ENCODE measurements at places on chromosomes 4 and X.
A peak's percentile ranks its signal among the peaks of the same experiment; 100 is the strongest.

GRCh38 chr4:137367620-137368019 lies 164.7 kb downstream of the PCDH18 start:
- no peak for DNase-seq

GRCh38 chr4:34202154-34202553 lies 2042.2 kb downstream of the ARAP2 start:
- no peak for DNase-seq

DNA sequence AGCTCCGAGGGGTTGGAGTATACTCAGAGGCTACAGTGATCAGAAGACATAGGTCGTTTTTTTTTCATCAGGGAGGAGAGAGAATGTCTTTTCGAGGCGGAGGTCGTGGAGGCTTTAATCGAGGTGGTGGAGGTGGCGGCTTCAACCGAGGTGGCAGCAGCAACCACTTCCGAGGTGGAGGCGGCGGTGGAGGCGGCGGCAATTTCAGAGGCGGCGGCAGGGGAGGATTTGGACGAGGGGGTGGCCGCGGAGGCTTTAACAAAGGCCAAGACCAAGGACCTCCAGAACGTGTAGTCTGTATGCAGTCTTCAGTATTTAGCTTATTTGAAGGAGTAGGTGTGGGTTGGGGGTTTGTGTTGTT lies 500 bp downstream of the GAR1 start:
- peak; percentile 13 for DNase-seq

GRCh38 chr4:38131371-38132091 lies 171.3 kb downstream of the PTTG2 start:
- no peak for DNase-seq

GRCh38 chr4:183986971-183987946 lies 82.2 kb downstream of the STOX2 start:
- no peak for DNase-seq

DNA sequence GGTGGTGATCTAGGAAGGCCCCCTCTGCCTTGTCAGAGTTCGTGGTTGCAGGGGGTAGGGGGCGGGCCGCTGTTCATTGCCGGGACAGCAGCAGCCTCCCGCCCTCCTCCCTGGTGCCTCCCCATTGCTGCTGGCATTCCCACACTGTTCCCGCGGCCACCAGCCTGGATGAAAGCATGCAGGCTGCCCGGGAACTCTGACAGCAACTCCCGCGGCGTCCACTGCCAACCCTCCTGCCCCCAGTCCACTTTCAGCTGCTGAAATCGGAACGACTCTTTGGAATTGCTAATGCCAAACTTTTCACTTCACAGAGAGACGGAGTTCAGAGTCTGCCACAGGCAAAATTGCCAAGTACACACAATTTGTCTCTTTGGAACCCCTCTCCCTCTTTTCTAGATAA lies 121.9 kb downstream of the BEND2 start:
- no peak for DNase-seq

GRCh38 chrX:85995641-85996040 lies 51.7 kb downstream of the CHM start:
- DNase-seq = no peak

Data from Kasumi-1 (cell line).